ENCODE measurements at places on chromosomes 16 and 17.

DNA sequence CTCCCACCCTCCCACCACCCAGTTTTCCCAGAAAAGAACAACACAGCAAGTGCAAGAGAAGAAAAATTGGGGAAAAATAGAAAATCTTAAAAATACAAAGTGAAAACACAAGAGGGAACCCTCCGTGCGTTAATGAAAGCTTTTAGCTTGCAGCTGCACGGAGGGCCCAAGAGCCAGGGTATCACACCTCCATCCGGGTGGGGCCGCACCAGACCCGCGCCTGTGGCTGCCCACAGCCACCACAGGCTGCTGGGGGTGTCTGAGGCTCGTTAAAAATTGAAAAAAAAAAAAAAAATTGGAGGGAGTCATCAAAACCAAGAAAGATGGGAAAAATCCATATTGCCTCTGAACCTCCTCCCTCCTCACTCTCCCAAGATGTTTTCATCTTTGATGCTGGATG lies 18.6 kb downstream of the ENGASE start:
- DNase-seq, result no peak

- no peak for DNase-seq
Observed at GRCh38 chr17:9355846-9356245, 219.8 kb downstream of the STX8 start.

GRCh38 chr16:89481356-89481955 lies 8.9 kb downstream of the ANKRD11 start:
- no peak for DNase-seq

- no peak for DNase-seq
Observed at GRCh38 chr16:26598998-26599784, 467.5 kb upstream of the C16orf82 start.
